ENCODE measurements at places on chromosomes 3 and 15.

- no peak for DNase-seq
These were observed 174.9 kb upstream of the TOPAZ1 start for GRCh38 chr3:44066806-44067205.

DNA sequence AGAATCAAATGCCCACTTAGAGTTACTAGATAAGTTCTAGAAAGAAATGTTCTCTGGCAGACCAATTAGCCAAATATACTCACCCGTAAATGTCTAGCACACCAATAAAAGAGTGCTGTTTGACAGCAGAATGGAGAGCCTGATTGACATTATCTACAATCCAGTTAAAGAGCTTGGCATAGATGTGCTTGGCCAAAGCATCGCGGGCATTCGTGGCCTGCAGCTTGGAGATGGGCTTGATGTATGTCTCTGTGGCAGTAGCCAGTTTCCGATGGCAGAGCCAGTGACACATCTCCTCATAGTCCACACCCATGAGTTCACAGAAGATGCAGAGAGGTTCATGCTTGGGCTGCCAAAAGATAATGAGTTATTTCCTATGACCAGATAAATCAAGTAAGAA is 101.5 kb upstream of the MYO5C start:
- no peak for DNase-seq

- no peak for DNase-seq
These were observed 3.6 kb downstream of the ACTC1 start for GRCh38 chr15:34791701-34792100.

- DNase-seq: no peak
These were observed 11.9 kb downstream of the ANXA2 start for GRCh38 chr15:60385620-60386552.

Measured in gastrocnemius medialis (tissue), 4 donors.